ENCODE measurements at places on chromosomes 3 and 15.
A peak's percentile ranks its signal among the peaks of the same experiment; 100 is the strongest.

DNA sequence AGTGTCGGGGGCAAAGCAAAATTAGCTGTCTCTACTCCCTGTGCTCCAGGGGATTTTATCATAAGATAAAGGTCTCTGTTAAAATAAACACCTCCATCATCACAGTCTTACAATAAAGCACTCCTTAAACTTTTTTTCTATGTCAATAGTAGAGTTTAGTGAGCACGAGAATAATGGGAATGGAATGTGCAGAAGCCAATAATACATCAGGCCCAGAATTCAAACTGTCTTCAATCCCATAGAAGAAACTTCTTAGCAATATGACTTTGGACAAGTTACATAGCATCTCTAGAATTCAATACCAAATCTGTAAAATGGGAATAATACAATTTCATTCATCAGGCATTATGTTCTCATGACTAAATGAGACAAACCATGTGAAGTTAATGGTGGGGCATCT, 49.0 kb upstream of the EPHA3 start:
- DNase-seq: no peak

DNA sequence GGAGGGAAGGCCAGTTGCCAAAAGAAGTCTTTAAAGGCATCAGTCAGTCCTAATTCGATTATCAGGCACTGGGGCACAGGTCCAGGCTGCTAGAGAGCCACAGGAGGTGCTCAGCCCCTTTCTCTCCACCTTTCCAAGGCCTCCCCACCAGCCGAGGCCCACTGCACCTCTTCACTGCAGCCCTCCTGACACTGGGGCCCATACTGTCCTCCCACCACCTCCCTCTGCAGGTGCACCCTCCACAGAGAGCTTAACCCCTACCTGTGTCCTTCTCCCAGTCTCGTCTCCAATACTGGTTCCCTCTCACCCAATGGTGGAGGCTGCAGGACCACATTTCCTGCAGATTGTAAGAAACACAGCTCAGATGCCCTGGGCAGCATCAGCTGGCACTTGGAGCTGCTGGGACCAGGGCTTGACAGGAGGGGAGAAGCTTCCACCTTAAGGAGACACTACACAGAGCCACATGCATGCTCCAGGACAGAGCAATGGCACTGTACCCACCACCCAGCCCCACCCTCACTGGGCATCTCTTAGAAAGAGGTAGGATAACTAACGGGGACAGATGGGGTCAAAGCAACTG, 81.6 kb upstream of the PRR20G start:
- no peak for DNase-seq

- DNase-seq: no peak
Measured at GRCh38 chr3:97952280-97952679, 20.0 kb downstream of the RIOX2 start.

GRCh38 chr3:66269411-66269810, 48.6 kb downstream of the SLC25A26 start:
- DNase-seq: no peak

- DNase-seq: no peak
Measured at GRCh38 chr15:69793431-69793780, 304.3 kb downstream of the TLE3 start.

DNA sequence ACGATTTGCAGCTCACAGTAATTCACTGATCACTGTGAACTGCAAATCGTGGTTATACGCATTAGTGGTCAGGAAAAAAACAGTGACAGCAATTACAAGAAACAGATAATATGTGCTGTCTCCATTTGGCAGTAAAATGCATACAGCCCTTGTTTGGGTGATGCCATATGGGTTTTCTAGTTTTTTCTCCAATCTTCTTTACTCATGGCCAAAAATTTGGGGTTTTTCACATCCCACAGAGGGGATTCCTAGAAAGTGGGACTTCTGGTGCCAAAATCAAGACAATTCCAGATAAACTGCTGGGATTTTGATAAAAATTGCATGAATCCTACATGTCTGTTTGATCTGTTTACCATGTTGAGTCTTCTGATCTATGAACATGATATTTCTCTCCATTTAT, 15.6 kb downstream of the NDN start:
- DNase-seq: no peak

DNA sequence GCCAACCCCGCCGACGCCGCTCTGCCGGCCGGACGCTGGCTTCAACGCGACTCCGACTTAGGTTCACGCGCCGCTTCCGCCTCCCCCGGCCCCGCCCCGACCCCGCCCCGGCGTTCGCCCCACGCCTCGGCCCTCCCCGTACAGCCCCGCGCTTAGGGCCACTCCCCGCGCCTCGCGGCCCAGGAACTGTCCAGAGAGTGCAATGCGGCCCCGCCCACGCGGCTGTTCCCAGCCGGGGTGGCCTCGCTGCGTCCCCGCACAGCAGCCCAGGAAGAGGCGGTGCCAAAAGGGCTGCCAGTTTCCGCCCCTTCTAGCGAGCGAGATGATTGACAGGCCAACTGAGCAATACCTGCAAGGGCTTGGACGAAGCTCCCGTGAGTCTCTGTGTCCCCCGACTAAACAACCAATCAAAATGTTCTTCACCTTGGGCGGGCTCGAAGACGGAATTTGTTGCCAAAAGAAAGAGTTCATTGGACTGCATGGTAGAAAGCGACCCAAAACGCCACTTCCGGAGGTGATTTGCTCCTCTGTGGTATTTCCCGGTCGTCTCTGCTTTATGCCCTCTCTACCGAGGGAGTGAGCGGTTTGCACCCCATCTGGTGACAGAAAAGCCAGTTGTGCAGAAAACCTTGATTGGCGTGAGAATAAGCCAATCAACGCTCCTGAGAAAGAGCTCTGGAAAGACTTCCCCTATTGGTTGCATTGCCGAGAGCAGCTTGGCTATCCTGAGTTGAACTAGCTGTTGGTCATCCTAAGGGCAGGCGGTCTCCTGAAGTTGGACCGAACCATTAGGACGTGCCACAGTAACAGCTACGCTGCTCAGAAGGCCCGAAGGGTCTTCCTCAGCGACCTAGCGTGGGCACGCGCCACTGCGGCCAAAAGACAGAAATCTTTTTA, at the start of gene UBP1:
Gene UBP1 (minus strand): TSS at position 78 of the 897 bp plus-strand sequence. CDS start 557 bp downstream, outside the sequence.
- peak; percentile 97 for DNase-seq

DNA sequence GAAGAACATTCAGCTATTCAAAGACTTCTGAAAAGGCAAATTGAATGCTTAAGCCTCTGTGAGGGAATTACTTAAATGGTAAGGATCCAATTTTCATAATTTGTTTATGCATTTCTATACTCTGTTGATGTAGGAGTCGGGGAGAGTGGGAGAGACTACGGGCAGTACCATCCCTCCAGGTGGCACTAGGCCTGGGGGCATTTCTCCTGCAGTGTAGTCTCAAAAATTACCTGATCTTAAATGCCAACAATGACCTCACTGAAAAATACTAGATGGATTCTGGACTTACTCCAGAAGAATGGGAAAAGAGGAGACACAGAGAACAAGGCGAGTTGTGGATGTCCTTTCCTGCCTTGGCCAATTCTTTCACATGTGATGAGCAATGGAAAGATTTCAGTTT, 77.8 kb upstream of the PLXND1 start:
- no peak for DNase-seq

DNA sequence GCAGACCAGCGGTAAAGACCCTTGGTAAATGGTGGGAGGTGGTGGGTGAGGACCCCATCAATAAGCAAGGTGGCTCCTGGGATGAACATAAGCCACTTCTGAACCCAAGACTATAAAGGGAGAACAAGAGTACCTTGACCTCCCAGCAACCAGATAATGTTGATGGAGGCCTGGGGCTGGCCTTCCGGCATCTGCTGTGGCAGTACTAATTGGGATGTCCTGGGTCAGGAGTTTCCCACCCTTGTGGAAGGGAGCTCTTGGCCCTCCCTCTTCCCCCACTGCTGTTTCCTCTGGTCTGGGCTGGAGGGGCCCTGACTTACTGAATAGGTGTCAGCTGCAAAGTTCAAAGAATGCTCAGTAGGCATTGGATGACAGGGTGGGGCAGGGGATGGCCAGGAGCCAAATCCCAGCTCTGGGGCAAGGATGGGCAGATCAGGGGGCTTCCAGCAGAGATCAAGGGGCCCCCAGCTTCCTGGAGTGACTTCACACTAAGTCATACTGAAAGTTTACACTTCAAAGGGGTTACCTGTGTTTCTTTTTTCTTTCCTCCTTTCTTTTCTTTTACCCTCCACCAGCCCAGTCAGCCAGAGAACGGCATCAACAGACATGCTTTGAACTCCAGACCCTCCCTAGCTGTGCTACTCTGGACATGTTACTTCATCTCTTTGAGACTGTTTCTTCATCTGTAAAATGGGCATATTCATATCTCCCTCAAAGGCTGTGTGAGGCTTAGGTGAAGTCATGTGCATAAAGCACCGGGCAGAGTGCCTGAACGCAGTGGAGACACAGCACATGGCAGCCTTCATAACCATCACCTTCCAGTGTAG, 1.5 kb downstream of the RBP1 start:
- no peak for DNase-seq

GRCh38 chr15:76642671-76643070, 262.5 kb downstream of the SCAPER start:
- no peak for DNase-seq

DNA sequence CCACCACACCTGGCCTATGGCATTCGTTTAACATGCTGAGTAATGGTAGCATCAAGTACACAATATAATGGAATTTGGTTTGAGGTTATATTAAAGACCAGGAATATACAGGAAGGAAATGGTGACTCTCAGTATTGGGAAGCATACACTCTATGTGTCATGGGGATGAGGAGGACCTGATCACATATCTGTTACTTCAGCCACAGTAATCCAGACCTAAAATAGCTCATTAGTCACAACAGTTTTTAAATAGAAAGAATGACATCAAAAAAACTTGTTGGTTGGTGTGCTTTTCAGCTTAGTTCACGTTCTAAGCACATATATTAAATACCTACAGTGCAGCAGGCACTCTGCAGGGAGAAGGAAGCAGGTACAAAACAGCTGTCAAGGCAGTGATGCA, 52.5 kb upstream of the ATP2C1 start:
- DNase-seq: no peak

DNA sequence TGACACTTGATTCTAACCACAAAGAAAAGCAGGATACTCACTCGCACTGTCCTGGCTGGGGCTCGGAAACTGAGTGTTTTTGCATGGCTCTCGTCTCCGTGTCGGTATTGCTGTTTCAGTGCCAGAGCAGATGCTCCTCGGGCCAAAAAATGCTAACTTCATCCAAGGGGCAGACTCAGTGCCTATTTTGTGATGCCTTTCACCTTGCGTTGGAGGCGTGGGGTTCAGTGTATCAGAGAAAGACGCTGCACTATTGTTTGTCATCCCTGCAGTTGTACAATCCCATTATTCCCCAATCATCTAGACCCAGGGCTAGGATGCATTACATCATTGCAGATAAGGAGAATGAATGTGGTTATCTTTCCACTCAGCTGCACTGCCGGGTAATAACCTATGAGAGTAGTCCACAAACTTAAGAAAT, 1.4 kb downstream of the CACNA2D3 start:
- no peak for DNase-seq

- no peak for DNase-seq
Measured at GRCh38 chr3:191030929-191031328, 168.1 kb upstream of the OSTN start.

DNA sequence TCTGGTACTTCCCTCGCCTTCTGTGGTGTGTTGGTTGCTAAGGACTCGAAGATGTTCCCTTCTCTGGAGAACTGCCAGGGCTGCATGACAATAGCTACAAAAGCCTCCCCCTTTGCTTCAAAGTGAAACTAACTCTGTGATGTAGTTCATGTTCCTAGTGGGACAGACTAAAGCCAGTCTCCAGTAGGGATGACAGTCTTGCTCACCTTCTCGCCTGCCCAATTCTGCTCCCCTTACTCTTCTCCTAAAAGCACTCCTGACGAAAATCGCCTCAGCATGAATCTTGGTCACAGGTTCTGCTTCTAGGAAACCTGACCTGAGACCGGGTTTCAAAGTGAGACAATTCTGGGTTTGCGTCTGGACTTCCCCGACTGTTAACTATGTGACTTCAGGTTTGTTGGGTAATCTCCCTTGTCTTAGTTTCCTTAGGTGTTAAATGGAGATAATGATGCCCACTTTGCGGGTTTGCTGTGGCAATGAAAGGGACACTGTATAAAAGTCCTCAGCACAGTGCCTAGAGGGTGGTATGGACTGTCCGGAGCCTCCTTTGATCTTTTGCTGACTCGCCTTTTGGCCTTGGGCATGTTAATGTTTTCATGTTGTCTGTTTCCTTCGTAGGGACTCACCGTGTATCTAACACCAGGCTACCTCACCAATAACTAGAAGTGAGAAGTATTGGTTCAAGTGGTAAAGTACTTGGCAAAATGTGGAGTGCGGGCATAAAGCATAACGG, 24.9 kb upstream of the THRB start:
- no peak for DNase-seq

DNA sequence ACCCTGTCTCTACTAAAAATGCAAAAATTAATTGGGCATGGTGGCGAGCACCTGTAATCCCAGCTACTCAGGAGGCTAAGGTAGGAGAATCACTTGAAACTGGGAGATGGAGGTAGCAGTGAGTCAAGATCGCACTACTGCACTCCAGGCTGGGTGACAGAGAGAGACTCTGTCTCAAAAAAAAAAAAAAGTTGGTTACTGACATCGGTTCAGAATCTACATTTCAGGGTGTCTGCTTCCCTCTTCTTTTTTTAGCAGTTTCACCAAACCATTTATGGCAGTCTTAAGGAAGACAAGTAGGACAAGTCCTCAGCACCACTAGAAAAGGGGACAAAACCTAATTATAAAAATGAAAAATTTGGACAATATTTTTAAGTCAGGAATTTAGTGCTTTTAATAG, 3.3 kb upstream of the USP4 start:
- peak; percentile 49 for DNase-seq

GRCh38 chr15:50378776-50379175, 23.8 kb upstream of the GABPB1 start:
- DNase-seq: no peak

DNA sequence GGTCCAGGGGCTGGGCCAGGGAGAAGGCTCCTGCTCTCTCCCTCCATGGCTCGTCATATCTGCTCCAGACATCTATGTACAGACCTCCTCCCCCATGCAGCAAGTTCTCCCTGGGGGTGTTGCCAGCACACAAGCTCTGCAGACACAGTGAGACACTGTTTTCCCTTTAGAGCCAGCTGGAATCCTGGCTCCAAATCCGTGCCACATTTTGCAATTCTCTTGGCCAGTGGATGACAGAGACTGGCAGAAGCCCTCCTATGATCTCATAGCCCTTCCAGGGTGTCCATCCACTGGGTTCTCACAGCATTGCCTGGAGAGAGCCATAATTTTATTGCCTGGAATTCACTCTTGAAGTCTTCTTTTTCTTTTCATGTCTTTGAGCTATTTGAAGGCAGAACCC, 203.9 kb downstream of the TLE3 start:
- no peak for DNase-seq

DNA sequence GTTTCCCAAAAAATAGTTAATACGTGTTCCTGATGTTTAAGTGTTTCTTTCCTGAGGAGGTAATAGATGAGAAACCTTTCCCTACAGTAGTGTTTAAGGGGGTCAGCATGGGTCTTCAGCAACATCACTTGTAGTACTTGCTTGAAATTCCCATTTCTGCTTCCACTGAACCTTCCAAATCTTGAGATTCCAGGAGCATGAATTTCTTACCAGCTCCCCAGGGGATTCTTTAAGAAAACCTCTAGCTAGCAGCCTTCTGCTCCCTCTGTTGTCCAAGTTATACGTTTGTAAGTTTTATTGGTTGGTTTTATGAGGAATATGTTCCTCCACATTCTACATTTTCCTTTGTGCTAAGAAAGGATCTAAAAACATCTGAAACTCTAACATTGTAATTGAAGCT, 38.2 kb upstream of the ACP3 start:
- no peak for DNase-seq

- no peak for DNase-seq
Measured at GRCh38 chr15:78866803-78867202, 5.9 kb upstream of the MORF4L1 start.

- DNase-seq: no peak
Measured at GRCh38 chr15:69072906-69073305, 58.4 kb downstream of the NOX5 start.

Measured in naive B cell (primary cell).